SK-MEL-5 (cell line): ENCODE measurements at places on chromosomes 7 and 10.

DNA sequence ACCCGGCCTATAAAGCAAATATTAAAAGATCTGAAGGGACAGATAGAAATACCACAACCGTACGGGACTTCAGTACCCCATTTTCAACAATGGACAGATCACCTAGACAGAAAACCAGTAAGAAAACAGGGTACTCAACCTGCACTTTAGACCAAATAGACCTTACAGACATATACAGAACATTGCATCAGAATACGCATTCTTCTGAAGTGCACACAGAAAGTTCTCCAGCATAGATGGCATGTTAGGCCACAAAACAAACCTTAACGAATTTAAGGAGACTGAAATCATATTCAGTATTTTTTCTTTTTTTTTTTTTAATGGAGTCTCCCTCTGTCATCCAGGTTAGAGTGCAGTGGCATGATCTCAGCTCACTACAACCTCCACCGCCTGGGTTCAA is 151.5 kb downstream of the TNS3 start:
- DNase-seq, result no peak

DNA sequence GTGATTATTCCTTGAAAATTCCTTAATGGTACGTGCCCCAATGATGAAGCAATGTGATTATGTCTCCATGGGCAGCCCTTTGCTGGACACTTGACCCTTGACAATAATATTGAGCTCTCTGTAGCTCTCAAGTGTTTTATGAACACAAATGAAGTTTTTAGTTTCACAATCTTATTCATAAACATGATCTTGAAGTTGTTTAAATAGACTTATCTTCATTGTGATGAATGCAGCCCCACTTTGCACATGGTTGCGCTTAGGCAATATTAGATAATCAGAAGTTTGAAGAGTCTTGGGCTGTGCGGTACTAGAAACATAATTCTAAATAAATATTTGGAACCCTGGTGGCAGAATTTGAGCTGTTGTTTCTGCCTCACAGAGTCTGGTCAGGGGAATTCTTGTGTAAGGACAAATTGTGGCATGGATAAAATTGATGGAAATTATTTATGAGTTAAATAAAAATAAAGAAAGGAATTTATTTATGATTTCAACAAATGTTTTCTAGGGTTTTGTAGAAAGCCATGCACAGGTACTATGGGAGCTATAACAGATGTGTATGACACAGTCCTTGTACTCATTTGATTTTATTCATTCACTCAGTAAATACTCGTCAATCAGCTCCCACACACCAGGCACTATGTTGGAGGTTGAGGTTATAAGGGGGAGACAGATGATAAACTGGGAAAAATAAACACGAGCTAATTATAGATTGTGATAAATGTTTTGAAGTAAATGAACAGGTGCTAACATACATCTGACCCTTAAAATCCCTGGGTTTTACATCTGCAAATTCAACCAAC is 217.9 kb downstream of the GALNT17 start:
- DNase-seq, result no peak

DNA sequence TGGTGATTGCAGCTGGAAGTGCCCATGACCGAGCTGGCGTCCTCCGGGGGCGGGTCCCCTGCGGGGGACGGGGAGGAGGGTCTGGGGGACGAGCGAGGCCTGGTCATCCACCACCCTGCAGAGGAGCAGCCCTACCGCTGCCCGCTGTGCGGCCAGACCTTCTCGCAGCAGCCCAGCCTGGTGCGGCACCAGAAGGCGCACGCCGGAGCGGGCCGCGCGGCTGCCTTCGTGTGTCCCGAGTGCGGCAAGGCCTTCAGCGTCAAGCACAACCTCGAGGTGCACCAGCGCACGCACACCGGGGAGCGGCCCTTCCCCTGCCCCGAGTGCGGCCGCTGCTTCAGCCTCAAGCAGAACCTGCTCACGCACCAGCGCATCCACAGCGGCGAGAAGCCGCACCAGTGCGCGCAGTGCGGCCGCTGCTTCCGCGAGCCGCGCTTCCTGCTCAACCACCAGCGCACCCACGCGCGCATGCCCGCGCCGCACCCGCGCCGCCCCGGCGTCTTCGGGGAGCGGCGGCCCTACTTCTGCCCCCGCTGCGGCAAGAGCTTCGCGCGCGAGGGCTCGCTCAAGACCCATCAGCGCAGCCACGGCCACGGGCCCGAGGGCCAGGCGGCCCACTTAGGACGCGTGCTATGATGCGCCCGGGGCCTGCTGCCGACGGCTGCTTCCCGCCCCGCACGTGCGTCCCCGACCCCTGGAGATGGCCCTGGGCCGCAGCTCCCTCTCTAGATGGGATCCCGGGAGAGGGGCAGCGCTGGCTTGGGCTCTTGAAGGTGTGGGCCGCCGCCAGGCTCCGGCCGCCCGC is 28.7 kb downstream of the ZNF775 start:
- DNase-seq, result no peak

- no peak for DNase-seq
These were observed 163.8 kb upstream of the NPVF start for GRCh38 chr7:25391961-25392587.

DNA sequence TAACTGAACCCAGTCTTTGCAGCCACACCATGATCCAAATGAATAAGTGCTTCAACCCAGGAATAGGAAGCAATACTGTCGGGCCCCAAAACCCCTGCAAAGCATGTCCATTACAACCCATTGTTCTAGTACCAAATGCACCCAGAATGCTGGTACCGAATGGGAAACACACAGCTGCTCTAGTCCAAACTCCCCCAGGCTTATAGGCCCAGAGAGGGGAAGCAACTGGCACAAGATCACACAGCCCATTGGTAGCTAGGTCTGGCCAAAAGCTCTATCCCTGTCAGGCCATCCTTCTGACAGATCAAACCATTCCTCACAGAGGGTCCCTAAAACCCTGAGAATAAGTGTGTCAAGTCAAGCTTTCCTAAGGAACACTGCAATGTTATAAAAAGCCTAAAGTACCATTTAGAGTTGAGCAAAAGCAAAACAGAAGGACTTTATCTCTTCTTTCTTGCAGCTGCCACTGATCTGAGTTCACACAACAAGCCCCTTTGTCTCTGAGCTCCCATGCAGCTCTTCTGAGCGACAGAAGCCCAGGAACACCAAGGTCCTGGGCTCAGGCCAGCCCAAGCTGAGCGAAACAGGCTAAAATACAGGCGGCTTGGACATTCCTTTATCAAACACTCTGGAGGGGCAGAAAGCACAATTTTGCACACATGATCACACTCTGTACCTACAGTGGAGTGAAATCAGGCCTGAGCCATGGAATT is 116.7 kb downstream of the SGMS1 start:
- DNase-seq, result peak; percentile 64

DNA sequence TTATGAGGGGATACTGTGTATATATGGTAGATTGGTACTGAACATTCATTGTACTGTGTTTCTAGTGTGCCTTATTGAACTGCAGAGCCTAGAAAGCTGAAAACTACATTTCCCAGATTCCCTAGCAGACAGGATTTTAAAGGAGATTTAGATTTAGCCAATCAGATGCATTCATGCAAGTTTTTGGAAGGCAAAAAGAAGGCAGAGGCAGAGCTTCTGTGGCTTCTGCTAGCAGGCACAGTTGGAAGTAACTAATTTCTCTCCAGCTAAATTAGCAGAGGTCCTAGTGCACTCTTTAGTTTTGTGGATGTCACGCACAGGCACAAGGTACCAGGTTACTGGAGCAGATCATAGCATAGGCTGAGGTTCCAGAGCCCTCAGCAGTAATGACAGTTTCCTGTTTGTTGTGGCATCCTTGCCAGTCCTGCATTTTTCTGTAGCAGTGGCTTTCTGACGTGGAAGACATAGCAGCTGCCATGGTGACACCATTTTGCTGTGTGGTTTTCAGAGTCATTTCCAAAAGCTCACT is 83.7 kb upstream of the CCDC71L start:
- peak; percentile 67 for DNase-seq

DNA sequence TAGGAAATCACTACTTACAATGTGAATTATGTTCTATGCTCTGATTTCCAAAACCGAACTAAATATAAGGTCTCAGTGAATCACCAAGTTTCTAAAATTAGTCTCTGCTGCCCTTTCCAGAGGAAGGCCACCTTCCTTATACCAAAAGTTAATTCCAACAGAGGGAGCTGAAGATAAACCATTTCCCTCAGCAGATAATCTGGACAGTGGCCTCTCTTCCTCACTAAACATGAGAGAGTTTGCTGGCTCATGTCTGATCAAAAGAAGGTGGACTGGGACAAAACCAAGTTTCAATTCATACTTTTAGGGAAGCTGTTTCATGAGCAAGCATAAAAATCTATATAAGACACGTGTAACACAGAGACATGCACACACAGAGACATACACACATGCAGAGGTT is 6.4 kb downstream of the FEZF1 start:
- peak; percentile 55 for DNase-seq

DNA sequence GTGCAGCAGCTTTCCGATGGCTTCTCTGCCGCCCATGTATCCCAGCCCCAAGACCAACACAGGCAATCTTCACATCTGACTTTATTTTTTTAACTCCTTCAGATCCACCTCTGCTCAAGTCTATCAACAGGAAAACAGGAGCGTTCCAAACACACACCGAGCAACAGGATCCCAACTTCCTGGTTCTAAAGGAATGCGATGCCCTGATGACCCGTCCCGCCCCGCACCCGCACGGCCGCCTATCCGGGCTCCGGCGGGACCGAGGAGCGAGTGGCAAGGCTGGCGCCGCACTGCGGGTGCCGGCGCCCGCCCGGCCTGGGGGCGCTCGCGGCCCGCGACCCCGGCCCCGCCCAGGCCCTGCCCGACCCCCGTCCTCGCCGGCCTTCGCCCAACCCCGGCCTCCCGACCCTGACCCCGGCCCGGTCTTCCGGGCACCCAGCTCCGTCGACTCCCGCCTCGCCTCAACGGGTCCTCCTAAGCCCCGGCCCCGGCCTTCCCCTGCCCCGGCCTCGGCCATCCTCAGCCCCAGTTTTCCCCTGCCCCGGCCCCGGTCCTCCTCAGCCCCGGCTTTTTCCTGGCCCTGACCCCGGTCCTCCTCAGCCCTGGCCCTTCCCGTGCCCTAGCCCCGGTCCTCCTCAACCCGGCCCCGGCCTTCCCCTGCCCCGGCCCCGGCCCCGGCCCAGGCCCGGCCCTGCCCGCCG is 730 bp downstream of the LARP4B start:
- DNase-seq, result peak; percentile 15
